ENCODE measurements at places on chromosomes 2 and 18. TPM values are rescaled to one million over a fixed set of nuclear protein-coding genes. Genes with fewer than 3 reads are reported as not detected.

- H3K4me3 ChIP-seq = no peak overlapping the region
- no peaks in the 10 kb centered on the region for H3K4me1 ChIP-seq
- no peaks in the 10 kb centered on the region for H3K36me3 ChIP-seq
- H3K27me3 ChIP-seq = no peaks in the 10 kb centered on the region
- no peak for DNase-seq
These were observed 209.7 kb downstream of the WDPCP start for GRCh38 chr2:63378589-63378988.

- no peak for DNase-seq
- H3K36me3 ChIP-seq = no peaks in the 10 kb centered on the region
- H3K4me3 ChIP-seq = no peak overlapping the region
- peaks cover under 1% of the 10 kb centered on the region for H3K27me3 ChIP-seq
- H3K4me1 ChIP-seq = no peaks in the 10 kb centered on the region
- no peak overlapping the region for H3K27ac ChIP-seq
These were observed 61.3 kb downstream of the CYBRD1 start for GRCh38 chr2:171583566-171583965.

- H3K4me1 ChIP-seq = no peaks in the 10 kb centered on the region
- H3K36me3 ChIP-seq = no peaks in the 10 kb centered on the region
- no peak for DNase-seq
- no peak overlapping the region for H3K27ac ChIP-seq
- H3K4me3 ChIP-seq = no peak overlapping the region
These were observed 125.6 kb downstream of the CTNNA2 start for GRCh38 chr2:79638410-79638809.

DNA sequence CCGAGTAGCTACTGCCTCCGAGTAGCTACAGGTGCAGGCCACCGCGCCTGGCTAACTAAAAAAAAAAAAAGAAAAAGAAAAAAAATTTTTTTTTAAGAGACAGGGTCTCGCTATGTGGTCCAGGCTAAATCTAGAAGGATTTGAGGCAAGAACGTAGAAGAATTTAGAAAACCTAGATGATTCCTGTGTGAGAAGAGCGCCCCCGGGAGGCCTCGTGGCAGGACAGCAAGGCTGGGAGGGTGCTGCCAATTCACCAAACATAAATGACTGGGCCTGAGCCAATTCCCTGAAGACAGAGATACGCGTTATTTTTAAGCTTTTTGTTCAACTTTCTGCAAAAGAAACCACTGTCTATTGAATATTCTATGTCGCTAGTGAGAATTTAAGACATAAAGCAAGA is 90.1 kb upstream of the TGFA start:
- H3K4me1 ChIP-seq = no peaks in the 10 kb centered on the region
- H3K4me3 ChIP-seq = no peak overlapping the region
- peak; percentile 85 for DNase-seq
- H3K36me3 ChIP-seq = no peaks in the 10 kb centered on the region
- no peak overlapping the region for H3K27ac ChIP-seq

GRCh38 chr18:74356959-74357358 is 41.3 kb downstream of the C18orf63 start:
- no peaks in the 10 kb centered on the region for H3K36me3 ChIP-seq
- no peaks in the 10 kb centered on the region for H3K4me1 ChIP-seq
- no peak for DNase-seq
- no peaks in the 10 kb centered on the region for H3K27me3 ChIP-seq

DNA sequence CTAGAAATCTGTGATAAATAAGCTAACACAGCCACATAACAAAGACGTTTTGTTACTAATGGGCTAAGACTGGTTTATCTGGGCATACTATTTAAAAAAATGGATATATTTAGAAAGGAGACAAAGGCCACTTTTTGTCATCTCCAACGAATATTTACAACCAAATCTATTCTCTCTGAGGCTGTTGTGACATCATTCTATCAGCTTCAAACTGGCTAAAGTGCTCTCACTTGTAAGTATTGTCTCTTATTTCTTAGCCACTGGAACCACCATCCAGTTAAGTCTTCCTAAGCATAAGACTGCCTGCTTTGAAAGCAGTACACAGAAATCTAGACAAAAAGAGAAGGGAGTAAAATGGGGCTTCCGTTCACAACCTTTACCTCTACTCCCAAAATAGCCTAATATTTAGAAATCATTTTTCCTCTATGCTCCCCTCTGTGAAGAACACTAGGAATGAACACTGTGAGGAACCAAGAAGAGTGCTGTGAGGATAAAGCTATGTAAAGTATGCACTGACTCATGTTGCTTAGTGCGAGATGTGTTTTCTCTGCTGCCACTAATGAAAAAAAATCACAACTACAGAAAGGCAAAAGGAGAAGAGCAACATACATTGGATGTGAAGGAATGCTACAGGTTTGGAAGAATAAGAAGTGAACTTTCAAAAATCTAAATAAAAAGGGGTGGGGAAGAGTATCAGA is 264.1 kb downstream of the EXOC6B start:
- no peak for DNase-seq
- H3K27me3 ChIP-seq = no peaks in the 10 kb centered on the region
- H3K36me3 ChIP-seq = peaks cover 9% of the 10 kb centered on the region
- H3K4me1 ChIP-seq = no peaks in the 10 kb centered on the region
- peak overlapping the region; percentile 2 for H3K27ac ChIP-seq

DNA sequence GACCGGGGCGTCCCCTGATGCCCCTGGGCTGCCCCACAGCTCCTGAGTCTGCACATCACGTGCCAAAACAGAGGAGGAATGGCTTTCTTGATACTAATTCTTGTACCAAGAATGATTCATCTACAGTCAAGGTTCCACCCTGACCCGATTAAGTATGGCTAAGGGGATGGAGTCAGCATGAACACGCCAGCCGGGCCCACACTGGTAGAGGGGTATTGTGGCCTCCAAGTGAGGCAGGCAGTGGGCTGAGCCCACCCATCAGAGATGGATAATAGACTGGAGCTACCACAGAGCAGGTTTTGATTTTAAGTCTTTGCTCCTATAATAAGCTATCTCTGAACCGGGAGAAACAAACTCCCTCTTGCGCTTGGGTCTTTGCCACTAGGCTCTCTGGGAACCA is 17.9 kb upstream of the GNAL start:
- no peak overlapping the region for H3K4me3 ChIP-seq
- H3K27me3 ChIP-seq = no peaks in the 10 kb centered on the region
- H3K4me1 ChIP-seq = peaks cover 22% of the 10 kb centered on the region
- peak; percentile 21 for DNase-seq
- H3K36me3 ChIP-seq = no peaks in the 10 kb centered on the region

DNA sequence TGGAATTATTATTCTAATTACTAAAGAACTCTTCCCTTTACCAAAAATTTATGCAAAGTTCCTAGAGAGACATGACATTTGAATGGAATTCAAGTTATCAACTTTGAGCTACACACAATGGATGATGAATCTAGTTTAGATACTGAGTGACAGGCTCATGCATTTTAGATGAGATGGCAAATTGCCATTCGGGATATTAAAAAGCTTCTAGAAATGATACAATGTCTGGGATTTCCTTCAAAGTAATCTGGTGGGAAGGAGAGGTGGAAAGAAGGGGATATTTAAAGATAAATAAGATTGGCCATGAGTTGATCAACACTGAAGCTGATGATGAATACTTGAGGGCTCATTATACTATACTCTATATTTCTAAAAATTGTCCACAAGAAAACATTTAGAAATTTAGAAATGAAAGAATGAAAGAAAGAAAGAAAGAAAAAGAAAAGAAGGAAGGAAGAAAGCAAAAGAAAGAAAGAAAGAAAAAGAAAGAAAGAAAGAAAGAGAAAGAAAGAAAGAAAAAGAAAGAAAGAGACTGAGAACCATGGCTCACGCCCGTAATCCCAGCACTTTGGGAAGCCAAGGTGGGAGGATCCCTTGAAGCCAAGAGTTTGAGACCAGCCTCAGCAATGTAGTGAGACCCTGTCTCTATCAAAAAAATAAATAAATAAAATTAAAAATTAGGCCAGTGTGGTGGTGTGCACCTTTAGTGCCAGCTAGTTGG is 62.6 kb upstream of the NEDD4L start:
- H3K4me3 ChIP-seq = no peak overlapping the region
- H3K27ac ChIP-seq = no peak overlapping the region
- H3K36me3 ChIP-seq = no peaks in the 10 kb centered on the region
- H3K4me1 ChIP-seq = peaks cover 17% of the 10 kb centered on the region

DNA sequence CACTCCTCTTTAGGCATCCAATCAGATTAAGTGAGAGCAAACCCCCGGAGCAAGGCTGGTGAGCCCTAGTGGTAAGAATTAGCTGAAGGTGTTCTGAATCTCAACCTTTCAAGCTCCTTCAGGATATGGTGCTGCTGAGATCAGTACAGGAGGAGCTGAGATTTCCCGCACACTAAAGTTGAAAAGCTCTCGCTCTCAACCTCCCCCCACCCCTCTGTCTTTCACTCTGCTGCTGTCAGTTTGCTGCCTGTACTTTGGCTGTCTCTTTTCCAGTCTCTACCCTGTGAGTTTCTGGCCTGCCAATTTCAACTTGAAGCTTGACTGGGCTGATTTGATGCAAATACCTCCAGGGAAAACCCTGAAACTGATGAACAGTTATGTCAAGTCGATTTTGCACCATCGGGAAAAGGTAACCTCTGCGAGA is 15.7 kb downstream of the ZEB2 start:
- no peak overlapping the region for H3K4me3 ChIP-seq
- peaks cover 8% of the 10 kb centered on the region for H3K4me1 ChIP-seq
- no peaks in the 10 kb centered on the region for H3K36me3 ChIP-seq
- peaks cover 78% of the 10 kb centered on the region for H3K27me3 ChIP-seq

- H3K4me1 ChIP-seq = no peaks in the 10 kb centered on the region
- H3K27ac ChIP-seq = peak overlapping the region; percentile 67
- H3K27me3 ChIP-seq = no peaks in the 10 kb centered on the region
- DNase-seq = peak; percentile 80
- H3K4me3 ChIP-seq = no peak overlapping the region
- H3K36me3 ChIP-seq = no peaks in the 10 kb centered on the region
These were observed 30.6 kb downstream of the TMEM17 start for GRCh38 chr2:62475172-62476011.

- DNase-seq = no peak
- H3K27ac ChIP-seq = no peak overlapping the region
- H3K36me3 ChIP-seq = no peaks in the 10 kb centered on the region
- H3K4me3 ChIP-seq = no peak overlapping the region
- peaks cover 7% of the 10 kb centered on the region for H3K4me1 ChIP-seq
- H3K27me3 ChIP-seq = no peaks in the 10 kb centered on the region
These were observed 76.4 kb upstream of the TSPYL6 start for GRCh38 chr2:54332386-54332785.

GRCh38 chr2:112757265-112757664 is 7.1 kb downstream of the CKAP2L start:
- H3K27me3 ChIP-seq = no peaks in the 10 kb centered on the region
- DNase-seq = no peak
- peaks cover 4% of the 10 kb centered on the region for H3K4me1 ChIP-seq
- no peak overlapping the region for H3K4me3 ChIP-seq

- H3K27me3 ChIP-seq = no peaks in the 10 kb centered on the region
- no peak for DNase-seq
- H3K4me3 ChIP-seq = no peak overlapping the region
- H3K4me1 ChIP-seq = no peaks in the 10 kb centered on the region
These were observed 82.5 kb upstream of the KCNE4 start for GRCh38 chr2:222969491-222969890.

DNA sequence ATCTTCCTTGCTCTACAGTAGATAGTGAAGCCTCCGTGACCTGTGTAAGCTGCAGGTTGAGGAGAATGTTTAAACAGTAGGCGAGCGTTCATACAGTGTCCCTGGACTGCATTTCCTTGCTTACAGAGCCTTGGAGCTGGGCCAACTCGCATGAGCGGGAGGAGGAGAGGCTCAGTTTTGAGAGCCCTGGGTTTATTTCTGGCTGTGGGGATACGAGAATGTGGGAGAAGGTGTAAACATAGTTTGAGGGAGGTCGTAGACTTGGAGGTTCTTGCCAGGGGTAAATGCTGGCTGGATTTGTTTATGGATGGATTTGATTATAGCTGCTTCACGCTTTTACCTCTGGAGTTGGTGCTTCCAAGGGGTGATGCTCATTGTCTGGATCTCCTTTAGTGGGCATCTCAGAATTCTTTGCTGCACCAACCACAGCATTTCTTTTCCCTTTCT is 20.8 kb downstream of the CRIM1 start:
- peaks cover 17% of the 10 kb centered on the region for H3K4me1 ChIP-seq
- no peak overlapping the region for H3K27ac ChIP-seq
- H3K27me3 ChIP-seq = no peaks in the 10 kb centered on the region

GRCh38 chr2:98350411-98350810 is 4.2 kb downstream of the CNGA3 start:
- H3K4me1 ChIP-seq = no peaks in the 10 kb centered on the region
- H3K27me3 ChIP-seq = peaks cover 53% of the 10 kb centered on the region
- no peaks in the 10 kb centered on the region for H3K36me3 ChIP-seq
- no peak overlapping the region for H3K27ac ChIP-seq
- no peak overlapping the region for H3K4me3 ChIP-seq

DNA sequence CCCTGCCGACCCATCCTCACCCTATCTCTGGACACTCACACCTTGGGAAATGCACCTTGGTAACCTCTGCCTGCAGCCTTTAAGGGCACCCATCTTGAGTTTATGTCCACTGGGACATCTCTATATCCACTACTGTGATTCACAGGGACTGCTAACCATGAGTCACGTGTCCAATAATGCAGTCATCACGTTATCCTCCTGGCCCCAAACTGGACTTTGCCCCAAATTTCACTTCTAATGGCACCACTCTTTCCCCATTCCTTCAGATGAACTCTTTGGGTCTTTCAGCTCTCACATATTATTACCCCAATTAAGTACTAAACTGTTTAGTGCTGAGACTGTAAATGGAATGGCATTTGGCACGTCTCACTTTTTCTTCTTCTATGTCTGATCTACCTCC is 71.2 kb upstream of the TMEM200C start:
- H3K4me1 ChIP-seq = peaks cover 7% of the 10 kb centered on the region
- H3K27ac ChIP-seq = no peak overlapping the region
- H3K4me3 ChIP-seq = no peak overlapping the region
- H3K27me3 ChIP-seq = no peaks in the 10 kb centered on the region
- no peaks in the 10 kb centered on the region for H3K36me3 ChIP-seq

DNA sequence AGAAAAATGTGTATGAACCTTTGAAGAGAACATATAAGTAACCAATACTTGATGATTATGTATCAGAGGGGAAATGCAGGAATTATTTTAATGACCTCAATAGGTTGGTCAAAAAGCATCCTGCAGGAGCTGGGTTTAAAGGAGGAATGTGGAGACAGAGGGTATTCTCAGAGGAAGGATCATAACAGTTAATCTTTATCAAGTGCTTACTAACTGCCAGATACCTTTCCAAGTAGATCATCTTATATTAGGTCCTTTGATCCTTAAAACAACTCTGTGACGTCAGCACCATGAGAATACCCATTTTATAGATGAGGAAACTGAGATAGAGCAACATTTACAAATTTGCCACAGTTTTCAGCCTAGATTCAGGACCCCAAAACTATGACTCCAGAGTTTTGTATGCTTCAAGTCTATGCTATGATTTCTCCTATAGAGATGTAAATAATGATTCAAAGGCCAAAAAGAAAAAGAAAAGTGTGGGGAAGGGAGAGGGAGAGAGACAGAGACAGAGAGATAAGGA is 3.0 kb downstream of the RFTN2 start:
- no peak for DNase-seq
- no peak overlapping the region for H3K27ac ChIP-seq
- H3K4me1 ChIP-seq = no peaks in the 10 kb centered on the region
- H3K27me3 ChIP-seq = no peaks in the 10 kb centered on the region
- no peak overlapping the region for H3K4me3 ChIP-seq
- no peaks in the 10 kb centered on the region for H3K36me3 ChIP-seq

Gene WNT10A
- total RNA-seq = not detected

Gene MYO1B
- 145 TPM for total RNA-seq

Gene TUBB8B
- total RNA-seq = not detected

Gene CGREF1
- total RNA-seq = 0.20 TPM

Gene CHRND
- total RNA-seq = not detected

Gene SNORC
- total RNA-seq = 3.6 TPM

Measured in endodermal cell (in vitro differentiated cells).